Spinal cord (tissue), 10 donors: ENCODE measurements at places on chromosomes 3 and 15.
A peak's percentile ranks its signal among the peaks of the same experiment; 100 is the strongest.

DNA sequence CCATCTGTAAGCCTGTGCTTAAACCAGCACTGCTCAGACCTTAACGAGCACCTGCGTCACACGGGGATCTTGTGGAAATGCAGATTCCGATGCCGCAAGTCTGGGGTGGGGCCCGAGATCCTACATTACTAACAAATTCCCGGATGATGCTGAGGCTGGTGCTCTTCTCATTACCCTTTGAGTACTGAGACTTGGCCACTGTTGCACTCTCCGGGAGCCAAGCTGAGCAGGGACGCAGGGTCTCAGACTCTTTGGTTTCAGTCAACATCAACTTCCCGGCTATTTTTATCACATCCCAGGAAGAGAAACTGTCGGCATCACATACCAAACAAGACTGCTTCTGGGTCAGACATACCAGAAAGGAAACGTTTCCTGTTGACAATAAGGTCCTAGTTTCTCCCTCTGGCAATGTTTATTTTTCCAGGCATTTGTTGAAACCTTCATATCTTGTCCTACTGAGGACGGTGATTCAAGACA is 276.6 kb downstream of the SHQ1 start:
- peaks cover 6% of the 10 kb centered on the region for H3K4me1 ChIP-seq
- H3K27ac ChIP-seq = no peak overlapping the region
- peaks cover 3% of the 10 kb centered on the region for H3K27me3 ChIP-seq
- no peak overlapping the region for H3K4me3 ChIP-seq
- H3K36me3 ChIP-seq = no peaks in the 10 kb centered on the region

DNA sequence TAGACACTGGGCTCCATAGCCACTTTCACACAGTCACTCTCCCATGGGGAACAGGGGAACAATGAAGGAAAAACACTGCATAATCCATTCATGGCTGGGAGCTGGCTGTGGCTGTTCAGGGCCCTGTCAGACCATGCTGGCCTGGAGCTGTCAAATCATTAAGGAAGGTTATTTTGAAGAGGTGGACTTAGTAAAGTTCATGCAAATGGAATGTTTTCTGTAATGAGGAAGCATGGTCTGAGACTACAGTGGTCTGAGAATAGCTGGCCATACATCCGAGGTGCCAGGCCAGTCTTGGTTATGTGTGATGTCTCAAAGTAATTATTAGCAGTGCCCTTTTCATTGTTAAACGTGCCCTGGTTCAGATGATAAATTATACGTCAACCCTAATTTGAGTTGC is 117.1 kb upstream of the MRPS22 start:
- no peak overlapping the region for H3K4me3 ChIP-seq
- no peak for DNase-seq
- no peaks in the 10 kb centered on the region for H3K36me3 ChIP-seq
- H3K27me3 ChIP-seq = peaks cover 4% of the 10 kb centered on the region

DNA sequence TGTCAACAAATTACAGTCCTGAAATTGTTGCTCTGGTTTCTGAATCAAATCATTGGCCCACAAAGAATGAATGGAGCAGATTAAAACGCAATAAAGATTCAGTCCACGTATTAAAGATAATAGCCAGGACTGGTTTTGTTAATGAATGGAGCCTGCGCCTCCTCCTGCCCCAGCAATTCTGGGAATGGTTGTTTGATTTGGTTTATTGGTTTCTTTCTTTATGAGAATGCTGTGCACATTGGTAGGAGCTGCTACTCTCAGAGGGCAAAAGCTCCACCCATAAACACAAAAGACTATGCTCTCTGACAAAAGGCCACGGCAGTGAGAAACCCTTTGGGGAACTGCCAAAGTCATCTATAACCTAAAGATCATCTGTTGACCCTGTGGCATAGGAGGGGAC is 261.1 kb downstream of the ABHD5 start:
- no peak overlapping the region for H3K4me3 ChIP-seq
- no peaks in the 10 kb centered on the region for H3K36me3 ChIP-seq
- no peaks in the 10 kb centered on the region for H3K27me3 ChIP-seq
- no peak for DNase-seq

GRCh38 chr15:56249092-56249491 is 5.4 kb upstream of the RFX7 start:
- DNase-seq = no peak
- no peaks in the 10 kb centered on the region for H3K36me3 ChIP-seq
- H3K4me1 ChIP-seq = peaks cover 9% of the 10 kb centered on the region
- H3K27ac ChIP-seq = no peak overlapping the region
- H3K4me3 ChIP-seq = no peak overlapping the region

DNA sequence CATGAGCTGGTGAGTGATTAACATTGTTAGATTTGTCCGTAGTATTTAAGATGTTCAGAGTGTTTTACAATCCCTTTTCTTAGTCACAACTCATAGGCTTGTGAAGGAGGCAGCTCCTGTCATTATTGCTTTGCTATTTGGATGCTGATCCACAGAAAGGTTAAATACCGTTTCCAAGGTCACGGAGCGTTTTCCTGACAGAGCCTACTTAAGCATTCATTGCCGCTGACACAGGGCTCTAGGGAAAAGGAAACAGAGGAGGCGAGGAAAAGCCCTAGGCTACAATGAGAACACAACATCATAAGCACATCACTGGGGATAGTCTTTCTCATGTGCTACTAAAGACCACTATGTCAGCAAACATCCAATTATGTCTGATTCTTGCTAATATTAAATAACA is 38.5 kb upstream of the CPB1 start:
- no peaks in the 10 kb centered on the region for H3K36me3 ChIP-seq
- H3K4me1 ChIP-seq = no peaks in the 10 kb centered on the region
- H3K27ac ChIP-seq = no peak overlapping the region
- DNase-seq = no peak
- H3K4me3 ChIP-seq = no peak overlapping the region

DNA sequence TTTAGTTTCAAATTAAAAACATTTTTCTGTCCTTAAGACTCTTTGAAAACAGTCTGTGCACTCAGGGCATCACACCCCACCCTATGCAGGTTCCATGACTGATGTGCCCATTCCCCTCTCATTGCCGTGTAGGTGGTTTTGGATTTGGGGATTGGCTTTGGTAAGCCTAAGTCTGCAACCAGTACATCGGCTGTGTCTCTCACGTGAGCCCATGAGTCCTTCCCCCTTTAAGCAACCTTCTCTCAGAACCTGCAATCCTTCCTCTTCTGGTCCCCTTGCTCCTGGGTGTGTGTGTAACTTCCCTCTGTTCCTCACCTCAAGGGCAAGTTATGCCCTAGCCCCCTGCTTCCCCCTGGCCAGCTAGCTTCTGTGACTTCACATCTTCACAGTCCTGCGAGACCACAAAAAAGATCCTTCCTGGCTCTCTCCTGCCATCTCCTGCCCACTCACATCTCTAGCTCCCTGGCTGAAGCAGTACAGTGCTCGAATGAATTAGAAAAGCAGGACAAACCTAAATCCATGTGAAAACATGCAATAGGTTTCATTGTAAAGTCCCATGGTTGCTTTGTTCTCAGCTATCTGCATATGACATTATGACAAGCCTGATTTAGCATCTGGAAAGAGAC is 126.7 kb downstream of the UACA start:
- no peaks in the 10 kb centered on the region for H3K27me3 ChIP-seq
- peaks cover 8% of the 10 kb centered on the region for H3K4me1 ChIP-seq
- H3K36me3 ChIP-seq = no peaks in the 10 kb centered on the region
- no peak overlapping the region for H3K4me3 ChIP-seq

- no peaks in the 10 kb centered on the region for H3K4me1 ChIP-seq
- no peak overlapping the region for H3K27ac ChIP-seq
- H3K4me3 ChIP-seq = no peak overlapping the region
- H3K36me3 ChIP-seq = no peaks in the 10 kb centered on the region
These were observed 358.6 kb upstream of the BCHE start for GRCh38 chr3:166195808-166196207.

DNA sequence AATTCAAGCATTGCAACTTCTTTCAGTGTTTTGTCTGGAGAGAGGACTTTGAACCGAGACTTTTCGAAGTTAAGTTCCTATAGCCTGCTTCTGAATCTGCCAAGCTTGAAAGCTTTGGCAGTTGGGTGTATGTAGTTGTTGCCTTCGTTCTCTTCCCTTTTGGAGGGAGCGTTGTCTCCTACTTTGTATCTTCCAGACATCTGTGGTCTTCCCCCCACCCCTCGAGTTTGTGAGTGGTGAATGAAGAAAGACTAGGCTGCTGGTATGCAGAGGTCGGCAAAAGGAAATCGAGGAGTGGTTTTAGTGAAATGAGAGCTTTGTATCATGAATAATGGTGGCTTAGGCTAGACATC is 1.3 kb downstream of the CTNNB1 start:
- peak overlapping the region; percentile 95 for H3K4me3 ChIP-seq
- peaks cover 4% of the 10 kb centered on the region for H3K4me1 ChIP-seq

- peak; percentile 27 for DNase-seq
- no peaks in the 10 kb centered on the region for H3K36me3 ChIP-seq
- H3K4me1 ChIP-seq = no peaks in the 10 kb centered on the region
- peak within 1 kb of the TSS; percentile 1 for H3K4me3 ChIP-seq
These were observed at the start of gene CHRM5 for GRCh38 chr15:33968224-33968623. Gene CHRM5, plus strand, starts transcription at chr15:33968497. Its CDS starts 94,221 bp downstream, at chr15:34062718.

- H3K27ac ChIP-seq = no peak overlapping the region
- no peaks in the 10 kb centered on the region for H3K36me3 ChIP-seq
- peaks cover 7% of the 10 kb centered on the region for H3K4me1 ChIP-seq
- no peak for DNase-seq
- no peak overlapping the region for H3K4me3 ChIP-seq
These were observed 303.9 kb upstream of the SLCO3A1 start for GRCh38 chr15:91549581-91549980.

GRCh38 chr3:105688821-105689220 is 180.0 kb downstream of the CBLB start:
- H3K4me3 ChIP-seq = no peak overlapping the region
- no peaks in the 10 kb centered on the region for H3K4me1 ChIP-seq
- no peaks in the 10 kb centered on the region for H3K27me3 ChIP-seq

- no peak overlapping the region for H3K27ac ChIP-seq
- H3K4me3 ChIP-seq = no peak overlapping the region
- no peaks in the 10 kb centered on the region for H3K36me3 ChIP-seq
- DNase-seq = no peak
- no peaks in the 10 kb centered on the region for H3K27me3 ChIP-seq
These were observed 74.3 kb downstream of the TCF12 start for GRCh38 chr15:56992725-56993124.

- H3K36me3 ChIP-seq = peaks cover 4% of the 10 kb centered on the region
- no peak for DNase-seq
- H3K27me3 ChIP-seq = no peaks in the 10 kb centered on the region
- no peaks in the 10 kb centered on the region for H3K4me1 ChIP-seq
- H3K27ac ChIP-seq = no peak overlapping the region
These were observed 115.6 kb upstream of the MANF start for GRCh38 chr3:51269466-51269865.

- H3K4me3 ChIP-seq = no peak overlapping the region
- DNase-seq = no peak
- peaks cover 10% of the 10 kb centered on the region for H3K36me3 ChIP-seq
- H3K4me1 ChIP-seq = peaks cover 28% of the 10 kb centered on the region
These were observed 12.8 kb downstream of the PAK6 start for GRCh38 chr15:40251486-40252140.

GRCh38 chr3:87488765-87489164 is 212.4 kb upstream of the POU1F1 start:
- no peak overlapping the region for H3K27ac ChIP-seq
- no peak overlapping the region for H3K4me3 ChIP-seq
- H3K27me3 ChIP-seq = no peaks in the 10 kb centered on the region
- H3K36me3 ChIP-seq = no peaks in the 10 kb centered on the region
- H3K4me1 ChIP-seq = no peaks in the 10 kb centered on the region
- peak; percentile 90 for DNase-seq

GRCh38 chr3:129005526-129006303 is 4.6 kb downstream of the EFCC1 start:
- no peak overlapping the region for H3K27ac ChIP-seq
- H3K27me3 ChIP-seq = peaks cover 36% of the 10 kb centered on the region
- H3K4me3 ChIP-seq = no peak overlapping the region
- H3K4me1 ChIP-seq = peaks cover 46% of the 10 kb centered on the region
- no peak for DNase-seq
